T-helper 1 cell (primary cell): ENCODE measurements at places on chromosomes 4 and X.
A peak's percentile ranks its signal among the peaks of the same experiment; 100 is the strongest.

GRCh38 chr4:73709451-73710033 lies 30.8 kb upstream of the CXCL8 start:
- DNase-seq: no peak

GRCh38 chrX:25389266-25389665 lies 373.5 kb upstream of the ARX start:
- no peak for DNase-seq

DNA sequence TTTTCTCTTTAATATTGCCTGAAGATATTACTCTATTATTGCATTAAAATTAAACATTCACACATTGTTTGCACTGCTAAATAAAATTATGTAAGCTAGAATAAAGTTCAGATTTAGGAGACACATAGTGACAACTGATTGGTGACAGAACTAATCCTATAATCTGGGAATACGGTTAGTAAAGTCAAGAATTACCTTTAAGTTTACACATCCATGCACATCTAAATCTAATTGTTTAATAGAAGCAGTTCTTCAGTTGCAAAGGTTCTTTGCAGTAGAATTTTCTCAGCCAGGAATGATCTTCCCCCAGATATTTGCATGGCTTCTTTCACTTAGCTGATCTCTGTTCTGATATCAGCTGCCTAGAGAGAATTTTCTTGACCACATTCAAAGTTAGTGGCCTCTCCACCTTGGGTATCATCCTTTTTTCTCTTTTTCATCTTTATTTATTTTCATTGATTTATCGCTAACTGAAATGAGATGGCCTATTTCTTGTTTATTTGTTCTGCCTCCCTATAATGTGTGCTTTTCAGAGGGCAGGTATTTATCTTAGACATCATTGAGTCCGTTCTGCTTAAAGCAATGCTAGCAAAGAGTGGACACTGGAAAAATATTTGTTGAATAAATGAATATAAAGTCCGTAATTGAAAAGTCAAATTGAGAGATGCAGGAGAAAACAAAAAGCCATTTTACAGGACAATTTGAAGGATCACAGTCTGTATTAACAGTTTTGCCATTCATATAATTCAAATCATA lies 12.6 kb downstream of the AFP start:
- no peak for DNase-seq

GRCh38 chrX:13506574-13506973 lies 62.8 kb upstream of the EGFL6 start:
- DNase-seq: peak; percentile 6

- no peak for DNase-seq
Observed at GRCh38 chr4:164606478-164606877, 147.5 kb upstream of the SMIM31 start.

GRCh38 chr4:57554556-57555092 lies 444.4 kb upstream of the IGFBP7 start:
- no peak for DNase-seq

- peak; percentile 19 for DNase-seq
Observed at GRCh38 chr4:119041951-119042560, 93.6 kb upstream of the MYOZ2 start.

DNA sequence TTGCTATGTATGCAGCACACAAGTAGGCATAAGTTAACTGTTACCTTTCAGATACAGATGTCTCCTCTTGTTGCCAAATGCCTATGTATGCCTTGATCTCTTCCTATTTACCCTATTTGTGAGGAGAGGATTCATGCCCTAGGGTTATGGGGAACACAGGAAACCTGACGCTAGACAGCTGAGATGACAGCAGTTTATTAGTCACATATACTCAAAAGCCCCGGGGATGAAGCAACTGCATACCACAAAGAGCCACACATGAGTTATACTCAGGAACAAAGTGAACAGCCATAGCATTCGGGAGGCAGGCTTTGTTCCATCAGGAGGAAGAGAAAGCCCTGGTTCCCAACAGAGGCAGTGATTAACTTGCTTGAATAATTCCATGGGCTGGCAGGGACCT lies 1011.7 kb upstream of the PCDH7 start:
- no peak for DNase-seq

DNA sequence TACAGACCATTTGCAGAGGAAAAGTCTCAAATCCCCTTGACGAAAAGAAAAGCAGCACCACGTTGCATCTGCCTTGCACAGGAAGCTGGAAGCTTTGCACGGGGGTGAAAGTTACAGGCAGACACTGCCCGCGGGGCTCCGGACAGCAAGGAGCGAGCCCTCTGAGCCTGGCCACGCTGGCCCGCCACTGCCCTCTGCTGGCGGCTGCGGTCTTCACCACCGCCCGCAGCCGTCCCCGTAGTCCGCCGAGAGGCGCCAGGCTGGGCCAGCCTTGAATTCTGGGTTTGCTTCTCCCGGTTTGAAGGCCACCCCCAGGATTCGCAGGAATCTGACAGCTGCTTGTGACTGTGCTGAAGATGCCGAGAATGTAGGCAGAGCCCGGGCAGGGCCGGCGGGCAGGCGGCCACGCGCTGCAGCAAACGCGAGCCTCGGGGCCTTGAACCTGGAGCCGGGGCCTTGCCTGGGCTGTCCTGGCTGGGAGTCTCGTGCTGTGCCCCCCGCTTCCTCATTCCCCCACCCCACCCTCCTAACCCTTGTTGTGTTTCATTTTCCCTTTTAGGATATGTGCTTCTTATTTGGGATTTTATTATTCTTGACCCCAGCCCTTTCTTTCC lies 49.2 kb downstream of the ENPP6 start:
- DNase-seq: peak; percentile 27

DNA sequence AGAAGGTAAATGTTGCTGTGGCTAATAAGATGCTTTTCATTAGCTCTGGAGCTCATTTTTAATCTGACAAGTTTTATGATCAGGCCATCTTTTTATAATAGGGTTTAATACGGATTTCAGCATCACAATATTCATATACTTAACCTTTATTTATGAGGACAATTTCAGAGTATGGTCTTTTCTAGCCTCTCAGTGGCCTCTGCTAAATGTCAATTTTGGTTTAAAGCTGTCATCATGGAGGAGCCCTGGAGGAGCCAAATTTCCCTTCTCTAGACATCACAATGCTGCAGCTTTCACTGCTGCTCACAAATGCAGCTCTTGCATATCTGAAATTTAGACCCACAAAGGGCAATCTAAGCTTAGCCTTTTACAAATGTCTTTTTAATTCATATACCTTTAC lies 510.4 kb downstream of the PCDH7 start:
- no peak for DNase-seq

- DNase-seq: peak; percentile 92
Observed at GRCh38 chrX:153926858-153927671, 1.0 kb upstream of the ARHGAP4 start.
